NCI-H1105 treated with DMSO at 0.1 percent for 48 hours (cell line): ENCODE measurements at places on chromosomes 5 and 9.
A peak's percentile ranks its signal among the peaks of the same experiment; 100 is the strongest.

- no peak for DNase-seq
Observed at GRCh38 chr9:88737876-88738275, 202.9 kb downstream of the NXNL2 start.

DNA sequence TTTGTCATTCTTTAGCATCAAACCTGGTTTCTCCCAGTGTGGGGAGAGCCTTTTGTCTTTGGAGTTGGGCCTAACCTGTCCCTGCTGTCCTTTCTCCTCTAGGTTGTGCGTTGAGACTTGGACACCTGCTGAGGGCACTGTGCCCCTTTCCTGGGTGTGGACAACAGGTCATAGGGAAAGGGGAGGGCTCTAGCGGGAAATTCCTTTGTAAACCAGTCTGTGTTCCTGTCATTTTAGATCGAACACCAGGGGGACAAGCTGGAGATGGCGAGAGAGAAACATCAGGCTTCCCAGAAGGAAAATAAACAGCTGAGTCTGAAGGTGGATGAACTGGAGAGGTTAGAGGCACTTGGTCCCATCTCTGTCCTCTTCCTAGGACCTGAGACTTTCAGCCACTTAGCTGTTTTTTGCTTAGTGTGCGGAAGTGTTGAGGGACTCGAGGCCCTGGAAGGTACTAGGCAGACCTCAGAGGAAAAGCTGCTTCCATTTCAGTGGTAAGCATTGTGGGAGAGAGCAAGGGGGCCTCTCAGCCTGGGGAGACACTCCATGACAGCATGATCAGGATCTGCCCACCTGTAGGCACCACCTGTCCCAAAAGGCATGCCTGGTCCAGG is 8.6 kb upstream of the GLE1 start:
- DNase-seq, result no peak

DNA sequence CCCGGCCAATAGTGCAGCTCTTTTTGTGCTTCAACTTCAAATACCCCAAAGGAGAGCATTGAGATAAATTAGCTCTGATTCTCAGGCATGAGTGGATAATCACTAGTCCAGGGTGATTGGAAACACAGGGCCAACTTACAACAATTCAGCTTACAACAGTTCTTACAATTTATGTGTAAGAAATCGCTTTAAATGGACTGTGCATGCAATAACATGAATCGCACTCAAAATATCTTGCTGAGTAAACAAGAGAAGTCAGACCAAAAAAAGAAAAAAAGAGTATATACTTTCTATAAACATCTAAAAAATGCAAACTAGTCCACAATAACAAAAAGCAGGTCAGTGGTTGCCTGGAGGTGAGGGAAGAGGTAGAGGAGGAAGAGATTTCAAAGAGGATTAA is 150.6 kb upstream of the EDIL3 start:
- DNase-seq, result no peak

- DNase-seq, result no peak
Observed at GRCh38 chr5:125140220-125140619, 393.8 kb upstream of the ZNF608 start.

- DNase-seq, result no peak
Observed at GRCh38 chr5:173056783-173057061, 570 bp downstream of the CREBRF start.

GRCh38 chr5:127744241-127744640 is 41.0 kb downstream of the CCDC192 start:
- DNase-seq, result no peak

DNA sequence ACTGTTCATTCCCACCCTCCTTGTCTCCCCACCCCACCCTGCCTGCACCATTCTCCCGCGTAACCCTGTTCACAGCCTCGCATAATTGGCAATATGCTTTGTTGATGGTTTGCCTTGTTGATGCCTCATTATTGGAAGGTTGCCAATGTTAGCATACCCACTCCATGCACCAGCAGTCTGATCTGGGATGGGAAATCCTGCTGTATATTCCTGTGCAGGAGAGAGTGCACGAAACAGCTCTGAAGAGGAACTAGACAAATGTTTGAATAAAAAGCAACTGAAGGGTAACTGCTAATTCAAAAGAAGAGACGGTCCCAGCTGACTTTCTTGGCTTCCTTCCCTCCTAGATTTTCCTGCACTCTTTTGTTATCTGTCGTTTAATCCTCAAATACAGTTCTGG is 271.7 kb upstream of the TLE4 start:
- peak; percentile 94 for DNase-seq

DNA sequence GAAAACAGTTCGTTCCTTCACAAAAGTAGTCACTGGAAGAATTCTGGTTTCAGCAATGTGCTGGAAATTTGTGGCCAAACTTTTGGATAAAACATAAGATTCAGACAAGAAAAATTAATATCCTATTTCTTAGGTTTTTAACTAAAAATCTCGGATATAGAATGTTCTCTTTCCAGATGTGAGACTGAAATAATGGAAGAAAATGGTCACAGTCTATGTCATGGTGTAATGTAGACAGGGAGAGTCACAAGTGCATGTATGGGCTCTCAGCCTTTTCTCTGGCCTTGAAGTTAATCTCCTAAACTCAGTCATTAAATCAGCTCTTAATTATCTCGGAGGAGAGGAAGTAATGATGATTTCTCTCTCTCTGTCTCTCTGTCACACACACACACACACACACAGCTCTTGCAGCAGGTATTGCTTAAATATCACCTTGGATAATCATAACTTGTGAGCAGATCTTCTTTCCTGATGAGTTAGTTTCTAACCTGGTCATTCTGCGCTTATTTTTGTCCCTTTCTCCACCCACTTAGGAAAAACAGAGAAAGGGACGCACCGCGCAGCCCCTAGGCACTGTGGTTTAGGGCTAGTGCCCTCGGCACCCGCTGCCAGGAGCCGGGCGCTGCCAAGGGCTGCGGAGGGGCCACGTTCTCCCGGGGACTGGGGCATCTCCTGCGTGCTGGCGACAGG is 672 bp upstream of the ITGA2 start:
- no peak for DNase-seq

- DNase-seq, result peak; percentile 47
Observed at GRCh38 chr9:3447788-3448187, 78.0 kb downstream of the RFX3 start.

- no peak for DNase-seq
Observed at GRCh38 chr9:19782005-19782404, 6.8 kb downstream of the SLC24A2 start.

DNA sequence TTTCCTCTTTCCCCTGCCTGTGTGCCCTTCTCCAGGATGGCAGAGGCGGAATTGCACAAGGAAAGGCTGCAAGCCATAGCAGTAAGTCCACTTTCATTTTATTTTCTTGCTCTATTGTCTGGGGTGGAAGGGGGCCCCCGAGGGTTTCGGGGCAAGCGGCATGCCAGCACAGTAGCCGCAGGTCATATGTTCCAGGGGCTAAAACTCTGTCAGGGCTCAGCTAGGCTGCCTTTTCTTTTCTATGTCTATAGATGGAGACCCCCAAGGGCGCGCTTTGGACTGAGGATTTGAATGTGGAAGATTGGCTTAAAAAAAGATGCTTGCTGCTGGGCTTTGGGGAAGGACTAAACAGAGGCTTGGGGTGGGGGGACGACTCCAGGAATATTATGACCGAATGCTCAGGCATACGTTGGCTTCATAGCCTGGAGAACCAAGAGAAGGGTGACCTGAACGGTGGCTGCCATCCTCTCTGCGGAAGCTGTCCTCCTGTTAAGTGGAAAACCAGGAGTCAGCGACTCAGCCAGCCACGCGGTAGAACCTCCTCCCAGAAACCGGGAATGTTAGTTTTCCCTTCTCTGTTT is 545 bp downstream of the PALM2AKAP2 start:
- no peak for DNase-seq

GRCh38 chr9:78695519-78695918 is 398.6 kb downstream of the PSAT1 start:
- DNase-seq, result peak; percentile 44

- no peak for DNase-seq
Observed at GRCh38 chr5:177494346-177495195, 2.8 kb downstream of the PDLIM7 start.

DNA sequence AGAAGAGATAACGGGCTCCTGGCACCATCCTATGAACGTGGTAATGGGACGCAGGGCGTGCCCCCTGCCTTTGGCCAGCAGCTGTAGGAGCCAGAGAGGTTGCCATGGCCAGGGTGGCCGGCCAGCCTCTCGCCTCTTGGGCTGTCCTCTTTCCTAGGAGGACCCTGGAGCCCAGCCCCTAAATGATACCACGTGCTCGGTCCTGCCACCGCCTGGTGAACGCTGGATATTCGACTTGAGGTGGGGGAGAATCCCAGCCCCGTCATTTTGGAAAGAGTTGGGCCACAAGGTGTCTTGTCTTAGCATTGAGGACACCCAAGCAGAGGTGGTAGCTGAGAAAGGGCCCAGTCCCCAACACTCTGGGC is 391 bp upstream of the NRG2 start:
- peak; percentile 21 for DNase-seq

DNA sequence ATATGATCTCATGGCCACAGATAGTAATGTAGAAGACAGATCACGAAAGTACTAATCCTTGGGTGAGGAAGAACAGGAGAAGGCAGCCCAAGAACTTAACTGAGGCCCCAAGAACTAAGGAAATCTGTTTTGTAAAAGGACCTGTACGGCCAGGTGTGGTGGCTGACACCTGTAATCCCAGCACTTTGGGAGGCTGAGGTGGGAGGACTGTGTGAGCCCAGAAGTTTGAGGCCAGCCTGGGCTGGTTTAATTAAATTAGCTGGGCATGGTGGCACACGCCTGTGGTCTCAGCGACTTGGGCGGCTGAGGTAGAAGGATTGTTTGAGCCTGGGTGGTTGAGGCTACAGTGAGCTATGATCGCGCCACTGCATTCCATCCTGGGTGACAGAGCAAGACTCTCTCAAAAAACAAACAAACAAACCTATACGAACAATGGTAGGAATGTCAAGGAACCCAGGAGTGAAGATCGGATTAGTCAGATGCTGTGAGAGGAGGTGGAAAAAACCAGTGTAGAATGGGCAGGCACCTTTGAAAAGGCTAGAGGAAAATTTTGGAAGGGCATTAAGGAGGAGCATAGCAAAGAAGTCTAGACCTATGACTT is 283.8 kb upstream of the DMRT1 start:
- no peak for DNase-seq

GRCh38 chr9:127015921-127016512 is 101.4 kb downstream of the RALGPS1 start:
- no peak for DNase-seq

GRCh38 chr5:53368966-53369605 is 111.3 kb upstream of the FST start:
- DNase-seq, result no peak

GRCh38 chr5:143614831-143615230 is 197.1 kb upstream of the HMHB1 start:
- DNase-seq, result no peak

- DNase-seq, result no peak
Observed at GRCh38 chr9:124812441-124812876, 35.5 kb downstream of the OLFML2A start.

GRCh38 chr9:82417501-82417900 is 428.9 kb downstream of the SPATA31D1 start:
- no peak for DNase-seq

DNA sequence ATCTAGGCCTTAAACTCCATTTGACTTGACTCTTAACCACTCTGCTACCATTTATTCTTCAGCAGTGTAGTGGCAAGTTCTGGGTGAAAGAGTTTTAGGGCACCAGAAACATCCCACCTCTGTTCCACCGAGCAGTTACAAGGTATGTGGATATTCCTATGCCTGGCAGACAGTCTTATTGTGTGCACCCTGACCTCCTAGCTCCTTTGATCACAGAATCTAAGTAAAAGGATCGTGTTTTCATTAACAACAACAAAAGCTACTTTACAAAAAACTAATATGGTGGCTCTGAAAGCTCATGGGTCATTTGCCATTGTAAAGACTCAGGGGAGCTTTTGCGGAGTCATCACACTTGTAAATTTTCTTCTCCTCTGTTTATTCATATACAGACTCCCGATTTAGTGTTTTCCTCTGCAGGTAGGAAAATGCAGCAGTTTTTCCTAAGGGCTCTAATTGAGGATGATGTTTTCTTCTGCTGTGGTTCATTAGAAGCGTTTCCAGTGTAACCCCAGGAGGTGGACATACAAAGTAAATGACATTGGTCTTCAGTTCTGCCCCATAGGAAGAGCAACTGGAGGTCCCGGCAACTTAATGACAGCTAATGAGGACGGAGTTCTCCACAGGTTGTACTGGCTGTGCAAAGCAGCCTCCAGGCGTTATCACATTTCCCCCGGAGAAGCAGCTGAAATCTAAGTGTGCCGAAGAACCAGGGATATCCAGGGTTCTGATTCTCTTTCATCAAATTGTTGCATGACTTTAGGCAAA is 78.2 kb downstream of the ATP10B start:
- DNase-seq, result no peak

DNA sequence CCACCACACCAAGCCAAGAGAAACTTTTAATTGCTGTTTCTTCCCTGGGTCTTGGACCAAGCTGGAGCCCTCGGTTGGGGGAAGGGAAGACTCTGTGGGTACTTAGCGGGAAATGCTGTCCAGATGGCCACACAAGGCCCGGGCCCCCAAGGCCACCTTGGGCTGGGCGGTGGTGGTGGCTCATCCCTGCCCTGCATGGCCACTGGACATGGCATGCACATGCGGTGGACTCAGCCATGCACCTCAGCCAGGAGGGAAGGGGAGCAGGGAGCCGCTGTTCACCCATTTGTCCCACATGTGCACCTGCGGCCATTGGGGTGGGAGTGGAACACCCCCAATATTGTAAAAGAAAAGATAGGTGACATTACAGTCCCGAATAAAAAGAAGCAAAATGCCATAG is 72.4 kb downstream of the RGMB start:
- no peak for DNase-seq

DNA sequence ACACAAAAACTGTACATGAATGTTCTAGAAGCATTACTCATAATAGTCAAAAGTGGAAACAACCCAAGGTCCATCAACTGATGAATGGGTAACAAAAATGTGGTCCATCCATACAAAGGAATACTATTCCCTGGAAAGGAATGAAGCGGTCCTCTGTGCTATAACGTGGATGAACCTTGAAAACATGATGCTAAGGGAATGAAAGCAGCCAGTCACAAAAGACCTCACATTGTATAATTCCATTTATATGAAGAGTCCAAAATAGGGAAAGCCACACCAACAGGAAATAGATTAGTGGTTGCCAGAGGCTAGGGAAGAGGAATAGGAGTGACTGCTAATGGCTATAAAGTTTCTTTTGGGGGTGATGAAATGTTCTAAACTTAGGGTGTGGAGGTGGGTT is 22.7 kb upstream of the BARHL1 start:
- DNase-seq, result no peak

DNA sequence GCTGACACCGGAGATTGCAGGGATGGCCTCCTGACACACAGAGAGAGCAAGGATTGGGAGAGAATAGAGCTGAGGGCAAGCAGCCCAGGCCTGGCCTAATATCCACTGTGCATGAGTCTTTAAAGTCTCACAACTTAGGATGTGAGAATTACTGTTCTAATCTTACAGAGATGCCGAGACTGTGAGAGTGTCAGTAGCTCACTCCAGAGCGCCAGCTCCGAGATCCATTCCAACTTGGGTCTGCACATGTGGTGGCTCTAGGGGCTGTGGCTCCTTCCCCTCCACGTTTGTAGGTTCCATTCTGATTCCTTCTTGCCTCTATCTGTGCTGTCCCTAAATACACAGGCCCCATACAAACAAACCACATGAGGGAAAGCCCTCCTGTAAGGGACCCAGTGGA is 304.6 kb downstream of the MLLT3 start:
- DNase-seq, result no peak

- DNase-seq, result no peak
Observed at GRCh38 chr5:136598802-136599404, 233.6 kb upstream of the TRPC7 start.

GRCh38 chr5:118208031-118208453 is 780.3 kb downstream of the DTWD2 start:
- no peak for DNase-seq

GRCh38 chr5:138179277-138179857 is 455 bp downstream of the KIF20A start:
- no peak for DNase-seq

GRCh38 chr5:143893638-143894037 is 81.7 kb downstream of the HMHB1 start:
- DNase-seq, result no peak
